ENCODE measurements at places on chromosomes 1 and 21.

GRCh38 chr1:24151175-24151533 is 8.2 kb upstream of the IL22RA1 start:
- no peak for DNase-seq

- no peak for DNase-seq
These were observed 57.5 kb downstream of the KIAA0319L start for GRCh38 chr1:35499652-35500176.

GRCh38 chr21:43187715-43188114 is 18.9 kb downstream of the CRYAA start:
- DNase-seq, result no peak

DNA sequence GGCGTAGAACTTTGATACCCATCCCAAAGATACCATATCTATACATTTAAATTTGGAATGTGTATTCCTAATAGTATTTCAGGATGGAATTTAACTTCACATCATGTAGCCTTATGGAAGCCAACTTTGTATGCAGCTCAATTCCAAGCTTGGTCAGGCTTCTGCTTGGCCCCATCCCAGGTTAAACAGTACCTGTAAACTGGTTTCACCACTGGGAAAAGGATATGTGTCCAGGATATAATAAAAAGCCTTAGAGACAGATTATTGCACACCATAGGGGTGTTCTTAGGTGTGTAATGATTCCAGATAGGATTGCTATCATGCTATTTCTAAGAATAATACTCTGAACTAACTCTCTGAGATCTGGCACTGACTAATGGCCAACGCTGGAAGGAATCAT is 28.1 kb downstream of the ADAM30 start:
- no peak for DNase-seq

GRCh38 chr1:6397844-6398441 is 4.4 kb upstream of the ACOT7 start:
- no peak for DNase-seq

DNA sequence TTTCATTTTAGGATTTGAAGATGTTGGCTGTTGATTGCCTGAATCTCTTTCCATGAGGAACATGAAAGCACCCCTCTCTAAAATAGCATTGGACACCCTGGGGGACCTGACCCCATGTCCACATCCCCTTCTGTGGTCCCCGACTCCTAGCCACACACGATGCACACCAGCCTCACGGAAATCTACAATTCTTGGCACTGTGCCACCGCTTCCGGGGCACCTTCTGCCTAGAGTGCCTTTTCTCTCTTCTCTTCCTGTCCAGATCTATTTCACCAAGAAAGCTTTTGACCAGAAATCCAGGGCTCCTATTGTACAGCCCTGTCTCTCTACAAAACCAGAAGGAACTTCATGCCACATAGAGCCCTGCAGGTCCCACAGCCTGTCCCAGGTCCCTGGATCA is 50.3 kb downstream of the MYSM1 start:
- no peak for DNase-seq

GRCh38 chr1:44108241-44108640 is 10.4 kb upstream of the KLF17 start:
- DNase-seq, result no peak

- no peak for DNase-seq
These were observed 11.1 kb upstream of the TGFBR3 start for GRCh38 chr1:91897016-91897415.

DNA sequence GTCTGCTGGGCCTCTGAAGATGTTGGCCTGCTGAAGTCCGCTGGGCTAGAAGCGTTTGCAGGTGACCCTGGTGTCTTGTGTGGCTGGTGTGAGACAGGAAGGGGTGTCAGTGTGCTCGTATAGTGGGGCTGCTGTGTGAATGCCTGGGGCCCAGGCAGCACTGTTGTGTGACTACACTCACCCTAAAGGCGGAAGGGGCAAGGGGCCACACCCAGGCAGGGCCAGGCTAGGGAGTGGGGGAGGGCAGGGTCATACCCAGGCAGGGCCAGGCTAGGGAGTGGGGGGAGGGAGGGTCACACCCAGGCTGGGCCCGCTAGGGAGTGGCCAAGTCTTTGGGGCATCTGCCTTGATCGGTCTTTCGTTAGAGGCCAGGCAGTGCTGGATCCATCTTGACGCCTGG is 25.0 kb downstream of the PDXK start:
- no peak for DNase-seq

DNA sequence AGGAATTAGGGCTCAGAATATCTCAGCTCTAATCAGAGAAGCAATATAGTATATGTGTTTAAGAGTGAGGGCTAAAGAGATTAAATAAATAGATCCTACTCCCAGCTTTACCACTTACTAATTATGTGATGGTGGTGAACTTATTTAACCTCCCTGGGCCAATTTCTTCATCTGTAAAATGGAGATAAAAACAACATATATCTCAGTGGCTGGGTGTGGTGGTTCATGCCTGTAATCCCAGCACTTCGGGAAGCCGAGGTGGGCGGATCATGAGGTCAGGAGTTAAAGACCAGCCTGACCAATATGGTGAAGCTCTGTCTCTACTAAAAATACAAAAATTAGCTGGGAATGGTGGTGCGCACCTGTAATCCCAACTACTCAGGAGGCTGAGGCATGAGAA is 135.2 kb downstream of the SLC44A5 start:
- no peak for DNase-seq

DNA sequence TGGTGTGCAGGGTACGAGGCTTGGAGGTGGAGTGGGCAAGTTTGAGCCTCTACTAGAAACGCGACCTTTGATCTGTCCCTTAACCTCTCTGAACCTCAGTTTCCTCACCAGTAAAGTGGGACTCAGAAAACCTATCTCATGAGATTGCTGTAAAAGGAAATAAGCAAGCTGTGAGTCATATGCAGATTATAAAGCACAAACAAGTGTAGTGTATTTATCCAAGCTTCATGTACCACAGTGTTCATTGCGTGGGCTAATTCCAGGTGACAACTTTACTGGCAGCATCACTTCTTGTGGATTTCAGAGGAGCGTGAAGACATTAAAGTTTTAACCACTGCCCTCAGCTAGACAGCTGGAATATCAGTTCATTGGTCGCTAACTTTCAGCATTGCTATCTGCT is 44.4 kb downstream of the ZNF697 start:
- no peak for DNase-seq

GRCh38 chr1:23385119-23385621 is 15.5 kb upstream of the ZNF436 start:
- no peak for DNase-seq

DNA sequence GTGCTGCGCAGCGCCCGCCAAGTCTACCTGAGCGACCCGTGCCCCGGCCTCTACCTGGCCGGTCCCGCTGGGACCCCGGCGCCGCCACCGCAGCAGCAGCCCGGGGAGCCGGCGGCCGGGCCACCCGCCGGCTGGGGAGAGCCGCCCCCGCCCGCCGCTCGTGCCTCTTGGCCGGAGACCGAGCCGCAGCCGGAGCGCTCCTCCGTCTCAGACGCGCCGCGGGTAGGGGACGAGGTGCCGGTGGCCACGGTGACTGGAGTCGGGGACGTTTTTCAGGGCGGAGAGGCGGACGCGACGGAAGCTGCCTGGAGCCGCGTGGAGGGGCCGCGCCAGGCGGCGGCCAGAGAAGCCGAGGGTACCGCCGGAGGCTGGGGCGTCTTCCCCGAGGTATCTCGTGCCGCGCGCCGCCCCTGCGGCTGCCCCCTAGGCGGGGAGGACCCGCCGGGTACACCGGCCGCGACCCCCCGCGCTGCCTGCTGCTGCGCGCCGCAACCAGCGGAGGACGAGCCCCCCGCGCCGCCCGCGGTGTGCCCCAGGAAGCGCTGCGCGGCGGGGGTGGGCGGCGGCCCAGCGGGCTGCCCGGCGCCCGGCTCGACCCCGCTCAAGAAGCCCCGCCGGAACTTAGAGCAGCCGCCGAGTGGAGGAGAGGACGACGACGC is 646 bp downstream of the IER5 start:
- no peak for DNase-seq

- DNase-seq, result no peak
These were observed 365.8 kb downstream of the VAV3 start for GRCh38 chr1:107599220-107599619.

DNA sequence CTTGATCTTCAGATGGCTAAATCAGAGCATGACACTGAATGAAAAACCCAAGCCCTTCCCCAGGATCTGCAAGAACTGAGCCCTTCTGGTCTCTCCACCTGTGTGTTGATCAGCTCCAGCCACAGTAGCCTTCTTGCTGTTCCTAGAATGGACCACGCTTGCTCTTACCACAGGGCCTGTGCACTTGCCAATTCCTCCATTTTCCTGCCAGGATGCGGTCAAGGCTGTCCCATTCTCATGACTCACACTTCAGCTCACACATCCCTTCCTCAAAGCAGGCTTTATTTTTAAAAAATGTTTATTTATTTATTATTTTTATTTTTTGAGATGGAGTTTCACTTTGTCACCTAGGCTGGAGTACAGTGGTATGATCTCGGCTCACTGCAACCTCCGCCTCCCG is 43.6 kb upstream of the GRHL3 start:
- DNase-seq, result no peak

DNA sequence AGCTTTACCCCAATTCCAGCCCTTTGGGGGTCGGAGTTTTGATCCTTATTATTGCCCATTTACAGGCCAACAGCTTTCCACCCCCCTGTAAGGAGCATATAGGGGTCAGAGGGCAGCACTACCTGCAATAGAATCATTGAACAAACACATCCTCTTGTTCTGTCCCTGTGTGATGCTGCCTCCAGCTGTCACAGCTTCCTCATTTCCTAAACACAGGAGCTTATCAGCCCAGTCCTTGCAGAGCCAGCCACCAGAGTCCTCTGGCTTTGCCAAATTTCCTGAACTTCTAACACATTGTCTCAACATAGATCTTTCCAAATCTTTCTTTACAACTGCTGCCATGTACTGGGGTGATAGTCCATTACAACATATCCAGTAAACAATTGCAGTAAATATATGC is 32.8 kb upstream of the PTBP2 start:
- DNase-seq, result no peak

GRCh38 chr1:231959225-231959884 is 332.8 kb downstream of the DISC1 start:
- no peak for DNase-seq

DNA sequence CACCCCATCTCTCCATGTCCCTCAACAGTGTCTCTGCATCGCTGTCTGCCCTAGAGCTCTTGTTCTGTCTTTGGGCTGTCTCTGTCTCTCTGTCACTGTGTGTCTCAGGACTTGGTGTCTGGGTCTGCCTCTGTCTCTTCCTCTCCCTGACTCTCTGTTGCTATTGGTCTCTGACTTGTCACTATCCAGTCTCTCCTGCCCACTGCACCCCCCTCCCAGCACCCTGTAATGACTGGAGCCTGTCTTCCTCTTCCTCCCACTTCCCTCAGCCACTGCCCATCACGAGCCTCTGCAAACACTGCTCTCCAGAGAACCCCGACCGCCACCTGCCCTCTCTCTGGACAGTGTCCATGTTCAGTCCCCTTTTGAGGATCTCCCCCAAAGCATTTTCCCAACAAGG is 12.1 kb downstream of the PEAR1 start:
- DNase-seq, result no peak

DNA sequence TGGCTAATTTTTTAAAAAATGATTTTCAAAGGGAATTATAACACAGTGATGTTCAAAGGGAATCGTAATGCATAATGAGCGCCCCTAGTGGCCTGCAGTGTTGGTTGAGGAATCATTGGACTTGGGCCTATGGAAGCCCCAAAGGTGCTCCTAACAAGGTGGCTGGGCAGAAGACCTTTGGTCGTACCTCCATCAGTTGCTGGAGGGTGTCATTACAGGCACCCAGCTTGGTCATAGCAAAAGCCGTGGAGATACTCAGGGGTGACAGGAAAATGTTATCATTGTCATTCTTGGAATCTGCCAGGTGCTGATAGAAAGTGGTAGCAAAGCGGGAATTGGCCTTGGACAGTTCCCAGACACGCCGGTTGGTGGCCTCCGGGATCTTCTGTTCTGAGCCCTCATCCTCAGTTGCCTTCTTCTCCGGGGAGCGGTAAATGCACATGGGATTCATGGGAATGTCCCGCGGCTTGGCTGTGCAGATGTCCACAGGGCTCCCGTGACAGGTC is 2.7 kb downstream of the SERPINC1 start:
- no peak for DNase-seq

All from esophagus squamous epithelium (tissue), 5 donors.